ENCODE measurements at places on chromosomes 5 and 9.

GRCh38 chr9:116368680-116369079, 215.1 kb downstream of the PAPPA start:
- DNase-seq = no peak

DNA sequence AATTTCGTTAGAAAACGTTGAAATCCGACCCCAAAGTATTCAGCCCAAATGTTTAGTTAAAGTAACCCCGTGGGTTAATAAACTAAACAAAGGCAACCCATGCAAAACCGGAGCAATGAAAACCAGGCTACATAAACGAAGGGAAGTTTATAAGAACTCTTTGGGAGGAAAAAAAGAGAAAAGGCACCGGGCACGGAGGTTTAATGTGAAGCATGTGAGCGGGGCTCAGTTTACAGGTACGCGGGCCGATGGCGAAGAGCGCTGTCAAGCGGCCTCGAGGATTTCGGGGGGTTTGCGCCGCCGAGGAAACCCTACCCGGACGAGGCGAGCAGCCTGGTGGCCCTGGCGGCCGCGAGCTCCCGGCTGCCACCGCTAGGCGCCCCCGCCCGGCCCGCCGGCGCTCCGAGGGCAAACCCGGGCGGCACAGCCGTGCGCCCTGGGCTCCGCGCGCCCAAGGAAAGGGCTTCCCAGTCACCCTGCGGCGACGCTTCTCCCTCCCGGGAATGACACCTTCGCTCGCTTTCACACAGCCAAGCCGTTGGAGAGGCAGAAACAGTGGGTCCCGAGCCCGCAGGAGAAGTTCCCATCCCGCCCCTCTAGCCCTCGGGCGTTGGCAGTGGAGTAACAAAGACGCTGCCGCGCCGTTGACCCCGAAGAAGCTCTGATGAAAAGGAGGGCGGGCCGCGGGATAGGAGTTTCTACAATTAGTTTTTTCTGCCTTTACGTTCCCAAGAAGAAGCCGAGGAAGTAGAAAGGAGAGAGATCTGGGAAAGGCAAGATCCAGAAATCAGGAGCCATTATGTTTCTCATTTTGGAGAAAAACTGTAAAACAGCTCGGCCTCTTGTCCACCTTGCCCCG, 126.0 kb downstream of the TMEM174 start:
- no peak for DNase-seq

- peak; percentile 29 for DNase-seq
Observed at GRCh38 chr5:132489871-132490483, 596 bp downstream of the IRF1 start.

DNA sequence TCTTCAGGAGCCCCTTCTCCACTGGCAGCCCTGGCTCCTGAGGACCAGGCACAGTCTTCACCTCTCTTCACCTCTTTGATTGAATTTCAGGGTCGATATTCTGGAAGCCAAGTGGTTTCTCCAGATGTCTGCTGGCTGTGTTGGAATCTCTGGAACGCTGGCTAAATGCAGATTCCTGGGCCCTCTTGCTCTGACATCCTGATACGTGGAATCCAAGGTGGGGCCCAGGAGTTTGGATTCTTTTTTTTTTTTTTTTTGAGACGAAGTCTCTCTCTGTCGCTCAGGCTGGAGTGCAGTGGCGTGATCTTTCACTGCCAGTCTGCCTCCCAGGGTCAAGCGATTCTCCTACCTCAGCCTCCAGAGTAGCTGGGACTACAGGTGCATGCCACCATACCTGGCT, 26.8 kb upstream of the IER5L start:
- no peak for DNase-seq

- no peak for DNase-seq
Observed at GRCh38 chr5:150513375-150514309, 5.7 kb downstream of the NDST1 start.

DNA sequence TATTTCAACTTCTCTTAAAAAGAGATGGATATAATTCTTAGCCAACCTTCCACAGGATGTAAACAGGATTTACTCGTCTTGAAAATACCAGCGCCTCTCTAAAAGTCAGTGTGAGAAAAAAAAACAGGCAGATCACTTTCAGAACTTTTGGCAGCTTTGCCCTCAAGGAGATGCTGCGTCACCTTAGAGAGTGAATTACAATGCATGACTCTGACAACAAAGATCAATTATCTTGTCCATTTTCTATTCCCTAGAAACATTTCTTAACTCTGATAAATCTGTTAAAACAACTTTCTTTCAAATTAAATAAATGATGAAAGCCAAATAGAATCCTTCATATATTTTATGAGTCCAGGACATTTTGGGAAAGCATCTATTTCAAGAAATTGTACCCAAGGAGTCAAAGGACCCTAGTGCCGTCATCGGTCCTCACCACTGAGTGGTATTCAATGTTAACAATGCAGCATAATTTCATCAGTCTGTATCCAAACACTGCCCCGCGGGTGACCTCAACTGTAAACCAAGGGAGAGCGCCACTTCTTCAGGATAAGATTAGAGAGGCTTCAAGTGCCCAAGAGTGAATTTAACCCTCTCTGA, 536.0 kb downstream of the PDE4D start:
- DNase-seq = no peak

DNA sequence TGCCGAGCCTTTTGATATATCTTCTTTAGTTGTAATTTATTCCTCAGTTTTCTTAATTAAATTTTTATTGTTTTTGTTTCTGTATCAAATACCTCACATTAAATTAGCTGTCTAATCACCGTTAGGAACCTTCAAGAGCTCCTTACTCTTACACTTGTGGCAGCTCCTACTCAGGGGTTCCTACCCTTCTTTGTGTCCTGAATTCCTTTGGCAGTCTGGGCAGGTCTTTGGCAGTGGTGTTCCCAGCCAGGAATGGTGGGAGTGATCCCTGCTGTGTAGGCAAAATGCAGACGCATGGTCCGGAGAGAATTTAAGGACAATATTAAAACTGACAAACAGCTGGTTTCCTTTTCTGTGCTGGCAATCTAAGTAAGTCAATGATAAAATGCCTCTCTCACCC, 41.8 kb downstream of the MAST4 start:
- no peak for DNase-seq

- no peak for DNase-seq
Observed at GRCh38 chr5:106127985-106128384, 1542.8 kb downstream of the EFNA5 start.

GRCh38 chr5:176816791-176817347, 6.5 kb downstream of the UNC5A start:
- DNase-seq = no peak

DNA sequence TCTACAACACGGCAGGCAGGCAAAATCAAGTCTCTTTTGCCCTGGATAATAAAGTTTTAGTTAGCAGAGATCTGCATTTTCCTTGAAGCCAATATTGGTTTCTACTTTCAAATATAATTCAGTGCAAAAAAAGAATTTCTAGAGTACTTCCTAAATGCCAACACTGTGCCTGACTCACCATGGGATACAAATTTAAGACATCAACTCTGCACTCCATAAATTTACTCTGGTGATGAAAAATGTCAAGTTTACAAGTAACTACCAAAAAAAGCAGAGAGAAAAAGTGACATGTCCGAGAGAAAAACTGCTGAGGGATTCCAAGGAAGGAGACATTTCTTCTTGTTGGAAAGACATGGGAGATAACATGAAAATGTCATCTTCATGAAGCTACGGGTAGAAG, 119.7 kb downstream of the RAPGEF6 start:
- no peak for DNase-seq

- peak; percentile 41 for DNase-seq
Observed at GRCh38 chr5:149371296-149371962, 7.7 kb downstream of the IL17B start.

GRCh38 chr5:155299386-155300005, 285.9 kb downstream of the KIF4B start:
- DNase-seq = no peak

- DNase-seq = no peak
Observed at GRCh38 chr5:155434267-155434666, 420.7 kb downstream of the KIF4B start.

- no peak for DNase-seq
Observed at GRCh38 chr5:55917402-55918086, 66.4 kb downstream of the IL31RA start.

- DNase-seq = no peak
Observed at GRCh38 chr5:144711172-144711571, 540.5 kb downstream of the KCTD16 start.

DNA sequence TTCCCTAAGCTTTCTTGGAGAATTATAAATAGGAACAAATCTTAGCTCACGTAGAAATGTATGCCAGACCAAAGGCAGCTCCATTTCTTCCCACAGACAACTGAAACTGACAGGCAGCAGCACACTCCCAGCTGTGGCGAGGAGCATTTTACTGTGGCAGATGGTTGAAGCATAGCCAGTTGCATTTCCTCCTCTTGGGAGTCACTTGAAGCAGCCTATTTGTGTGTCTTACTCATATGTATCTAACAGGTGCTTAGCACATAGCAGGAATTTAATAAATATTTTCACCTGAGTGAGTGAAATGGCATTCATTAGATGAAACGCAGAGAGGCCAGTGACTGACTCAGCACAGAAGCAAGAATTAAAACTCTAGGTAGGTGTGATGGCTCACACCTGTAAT, 12.3 kb upstream of the MTMR12 start:
- DNase-seq = peak; percentile 86

GRCh38 chr5:140502834-140503233, 44.6 kb upstream of the EIF4EBP3 start:
- no peak for DNase-seq

- no peak for DNase-seq
Observed at GRCh38 chr9:15299374-15299939, 7.6 kb downstream of the TTC39B start.

DNA sequence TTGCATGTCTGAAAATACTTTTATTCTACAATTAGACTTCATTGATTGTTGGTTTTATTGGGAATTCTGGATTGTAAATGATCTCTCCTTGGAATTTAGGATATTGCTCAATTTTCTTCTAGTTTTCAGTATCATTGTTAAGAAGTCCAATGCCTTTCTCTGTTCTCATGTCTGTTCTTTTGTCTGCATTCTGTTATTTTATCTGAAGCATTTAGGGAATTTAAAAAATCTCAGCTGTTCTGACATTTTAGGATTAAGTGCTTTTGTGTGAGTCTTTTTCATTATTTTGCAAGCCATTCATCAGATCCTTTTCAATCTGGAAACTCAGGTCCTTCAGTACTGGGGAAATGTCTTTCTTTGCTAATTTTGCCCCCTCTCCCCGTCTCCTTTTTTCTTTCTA, 4.4 kb upstream of the FER start:
- peak; percentile 34 for DNase-seq

- no peak for DNase-seq
Observed at GRCh38 chr5:24714746-24715145, 70.0 kb upstream of the CDH10 start.

DNA sequence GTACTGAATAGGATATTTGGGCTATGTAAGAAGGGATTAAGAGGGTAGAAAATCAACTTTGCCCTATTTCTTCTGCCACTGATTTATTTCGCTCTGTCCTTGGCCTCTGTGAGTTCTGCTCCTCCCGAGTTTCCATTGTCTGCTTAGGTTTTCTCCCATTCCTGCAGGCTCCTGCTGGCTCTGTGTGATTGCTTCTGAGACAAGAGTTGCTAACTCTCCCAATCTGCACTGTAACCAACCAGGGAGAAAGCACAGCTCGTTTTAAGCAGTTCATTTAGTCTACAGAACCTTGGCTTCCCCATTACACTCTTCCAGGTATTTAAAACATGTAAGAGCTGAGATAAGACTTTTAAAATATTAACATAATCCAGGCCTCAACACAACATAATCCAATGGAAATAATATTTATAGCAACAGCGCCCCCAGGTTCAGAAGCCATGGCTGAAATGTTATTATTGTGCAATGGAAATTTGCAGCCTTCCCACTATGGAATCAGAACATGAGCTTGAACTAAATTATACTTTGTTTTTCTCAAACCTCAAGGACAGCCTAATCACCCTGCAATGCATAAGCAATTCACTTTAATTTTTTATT, 203.5 kb downstream of the ERCC6L2 start:
- no peak for DNase-seq
